ENCODE measurements at places on chromosomes 3 and 15. TPM values are rescaled to one million over a fixed set of nuclear protein-coding genes. Genes with fewer than 3 reads are reported as not detected.

SKOR1 gene
- total RNA-seq, result 2.2 TPM

SLC35G2 gene
- 5.3 TPM for total RNA-seq

MELTF gene
- total RNA-seq, result 11.5 TPM

GRCh38 chr3:59704292-59704691 lies 654.5 kb upstream of the CFAP20DC start:
- ATAC-seq, result no peak

- no peak for ATAC-seq
These were observed 1.2 kb downstream of the SLC12A6 start for GRCh38 chr15:34336231-34336990.

GRCh38 chr3:122758877-122759560 lies 34.6 kb downstream of the HSPBAP1 start:
- ATAC-seq, result no peak
